ENCODE measurements at places on chromosomes 4 and X.

GRCh38 chr4:3246458-3247398 lies 2.2 kb upstream of the MSANTD1 start:
- DNase-seq, result no peak

DNA sequence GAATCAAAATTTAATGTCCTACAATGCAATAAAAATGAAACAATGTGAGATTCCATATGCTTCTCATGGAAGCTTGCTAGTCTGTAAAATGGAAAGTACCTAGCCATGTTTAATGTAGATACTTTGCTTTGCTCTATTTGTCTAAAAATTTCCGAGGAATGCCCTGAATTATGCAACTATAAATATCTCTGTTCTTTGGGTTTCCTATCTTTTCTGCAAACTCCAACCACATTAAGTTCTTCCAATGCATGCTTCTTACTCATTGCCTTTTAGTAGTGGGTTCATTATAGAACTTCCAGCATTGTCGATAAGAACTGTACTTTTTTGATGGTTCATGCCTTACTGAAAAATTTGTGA lies 178.3 kb downstream of the RASL11B start:
- DNase-seq, result no peak

GRCh38 chr4:98851806-98852205 lies 77.1 kb downstream of the EIF4E start:
- no peak for DNase-seq

DNA sequence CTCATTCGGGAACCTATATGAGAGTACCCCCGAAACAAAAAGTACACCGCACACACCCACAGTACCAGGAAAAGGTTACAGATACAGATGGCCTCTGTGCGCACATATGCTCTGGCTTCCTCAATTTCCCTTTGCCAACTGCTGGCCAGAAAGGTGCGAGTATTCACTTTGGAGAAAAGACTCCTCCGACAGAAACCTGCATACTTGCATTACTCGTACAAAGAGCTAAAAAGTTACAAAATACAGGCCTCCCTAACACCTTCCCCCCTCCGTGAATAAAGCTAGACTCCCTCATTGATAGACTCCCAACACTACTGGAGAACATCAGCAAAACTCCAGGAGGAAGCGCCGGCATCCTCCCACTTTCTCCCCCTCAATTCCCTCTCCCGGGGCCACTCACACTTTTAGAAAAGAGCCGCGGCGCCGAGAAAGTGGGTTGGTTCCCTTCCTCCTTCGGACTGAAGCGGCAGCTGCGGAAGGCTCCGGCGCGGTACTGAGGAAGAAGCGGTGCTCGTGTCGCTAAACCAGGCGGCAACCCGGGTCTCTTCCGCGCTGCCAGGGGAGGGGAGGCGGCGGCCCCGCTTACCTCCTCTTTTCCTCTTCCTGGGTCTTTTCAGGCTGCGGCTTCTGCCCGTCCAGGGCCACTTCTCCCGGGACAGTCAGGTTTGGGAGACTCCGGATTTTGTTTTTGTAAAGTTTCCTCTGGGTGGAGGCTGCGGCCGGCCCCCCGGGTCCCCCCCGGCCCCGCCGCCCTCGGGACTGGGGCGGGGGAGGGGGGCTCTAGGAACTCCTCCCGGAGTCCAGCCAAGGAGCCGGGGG lies 1.1 kb downstream of the FBXW7 start:
- DNase-seq, result no peak

DNA sequence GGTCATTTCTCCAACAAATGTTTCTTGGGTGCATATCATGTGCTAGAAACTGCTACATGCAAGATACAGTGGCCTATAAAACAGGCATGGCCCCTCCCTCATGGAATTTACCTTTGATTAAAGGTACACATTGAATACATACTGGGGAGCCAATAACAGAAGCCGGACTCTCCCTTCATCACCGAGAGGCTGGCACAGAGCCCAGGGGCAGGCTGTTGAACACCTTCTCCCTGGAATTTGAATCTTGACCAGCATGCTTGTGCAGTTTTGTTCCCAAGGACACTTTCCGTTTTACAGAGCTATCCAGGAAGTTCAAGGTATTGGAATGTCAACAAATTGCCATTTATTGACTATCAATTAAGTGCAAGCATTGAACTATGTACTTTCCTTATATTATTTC lies 33.2 kb downstream of the PPARGC1A start:
- DNase-seq, result no peak

DNA sequence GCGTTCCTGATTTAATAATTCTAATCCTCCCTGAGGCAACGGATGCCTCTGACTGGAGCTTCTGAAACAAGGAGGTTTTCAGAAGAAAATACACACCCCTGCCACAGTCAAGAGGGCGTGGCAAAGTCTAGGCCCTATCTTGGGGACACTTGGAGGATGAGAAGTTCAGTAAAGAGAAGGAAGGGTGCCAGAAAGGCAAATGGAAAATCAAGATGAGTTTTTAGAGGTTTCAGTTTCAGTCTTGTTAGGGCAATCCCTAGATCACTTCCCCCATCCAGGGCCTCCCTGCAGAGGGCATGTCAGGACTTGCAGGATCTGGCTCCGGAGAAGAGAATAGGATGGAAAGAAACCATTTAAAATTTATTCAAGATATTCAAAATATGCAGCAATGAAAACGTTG lies 28.5 kb upstream of the FGF2 start:
- DNase-seq, result no peak
